Nephron progenitor cell (in vitro differentiated cells): ENCODE measurements at places on chromosomes 3 and 15.

GRCh38 chr3:172595664-172596393 lies 72.6 kb upstream of the TNFSF10 start:
- DNase-seq: peak; percentile 9

GRCh38 chr3:83011481-83011880 lies 1250.0 kb upstream of the GBE1 start:
- no peak for DNase-seq

DNA sequence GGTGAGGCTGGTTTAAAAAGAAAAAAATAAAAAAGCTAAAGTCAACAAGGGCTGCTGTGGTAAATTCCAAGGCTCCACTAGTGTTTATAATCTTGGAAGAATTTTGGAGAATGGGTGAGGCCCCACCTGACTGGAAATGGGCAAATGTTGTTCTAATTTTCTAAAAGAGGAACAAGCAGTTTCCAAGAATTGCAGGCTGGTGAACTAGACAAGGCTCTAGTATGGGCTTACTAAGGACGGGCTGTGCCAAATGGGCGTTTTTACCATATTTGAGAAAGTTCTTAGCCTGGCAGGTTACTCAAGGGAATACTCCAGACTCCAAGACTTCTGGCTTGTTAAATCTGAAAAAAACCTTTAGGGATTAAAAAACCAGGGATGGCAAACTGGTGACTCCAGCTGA lies 67.0 kb upstream of the ABHD2 start:
- DNase-seq: no peak

DNA sequence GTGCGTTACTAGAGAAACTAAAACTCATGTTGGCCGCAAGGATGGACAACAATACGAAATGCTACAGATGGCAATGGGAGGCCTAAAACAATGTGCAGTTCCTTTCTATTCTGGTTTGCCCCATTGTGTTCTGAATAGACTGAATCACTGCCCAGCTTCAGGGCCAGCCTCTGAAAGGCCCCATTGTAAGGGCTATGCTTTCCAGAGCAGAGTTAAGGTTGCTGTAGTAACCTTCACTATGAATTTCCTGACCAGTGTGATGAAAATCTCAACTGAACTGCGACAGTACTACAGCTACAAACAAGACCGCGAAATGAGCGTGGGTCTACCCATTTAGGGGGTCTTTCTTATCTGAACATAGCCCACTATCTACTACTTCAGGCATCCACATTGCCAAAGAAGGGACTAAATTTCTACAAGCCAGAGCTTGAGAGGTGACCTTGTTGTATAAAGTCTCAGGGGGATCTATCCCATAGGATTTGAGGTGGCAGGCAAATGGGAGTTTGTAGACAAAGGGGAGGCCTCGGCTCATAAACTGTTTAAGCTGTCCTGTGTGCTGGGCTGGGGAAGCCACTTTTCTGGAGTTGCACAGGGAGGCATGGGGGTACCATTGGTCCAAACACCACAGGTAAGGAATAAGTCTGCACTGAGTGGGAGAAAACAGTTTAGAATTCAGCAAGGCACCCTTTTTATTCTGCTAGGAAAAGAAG lies 80.1 kb downstream of the MYO1E start:
- DNase-seq: no peak

GRCh38 chr3:184361532-184361931 lies at the start of the genes CLCN2 and POLR2H:
Gene CLCN2, minus strand, starts transcription at chr3:184361605. Its CDS starts 126 bp downstream, at chr3:184361479.
Gene POLR2H, plus strand, starts transcription at chr3:184361710. Its CDS starts 1,783 bp downstream, at chr3:184363493.
- peak; percentile 81 for DNase-seq

GRCh38 chr15:26841941-26842340 lies 24.9 kb upstream of the GABRA5 start:
- no peak for DNase-seq

DNA sequence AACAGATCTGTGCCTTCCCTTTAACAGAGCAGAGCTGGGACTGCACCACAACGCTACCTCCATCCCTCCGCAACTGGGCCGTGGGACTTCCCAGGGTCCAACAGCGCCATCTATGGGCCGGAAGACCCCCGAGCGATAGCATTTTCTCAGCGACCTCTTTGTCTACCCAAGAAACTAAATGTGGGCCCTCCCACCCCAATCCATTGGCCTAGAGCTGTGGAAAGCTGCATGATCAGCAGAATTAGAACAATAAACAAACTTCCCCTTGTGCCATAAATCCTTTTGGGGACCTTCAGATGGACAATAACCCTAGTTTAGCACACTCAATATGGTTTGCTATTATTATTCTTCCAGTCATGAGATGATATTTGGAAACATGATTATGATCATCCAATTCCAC lies 74.8 kb upstream of the NTRK3 start:
- DNase-seq: peak; percentile 81

DNA sequence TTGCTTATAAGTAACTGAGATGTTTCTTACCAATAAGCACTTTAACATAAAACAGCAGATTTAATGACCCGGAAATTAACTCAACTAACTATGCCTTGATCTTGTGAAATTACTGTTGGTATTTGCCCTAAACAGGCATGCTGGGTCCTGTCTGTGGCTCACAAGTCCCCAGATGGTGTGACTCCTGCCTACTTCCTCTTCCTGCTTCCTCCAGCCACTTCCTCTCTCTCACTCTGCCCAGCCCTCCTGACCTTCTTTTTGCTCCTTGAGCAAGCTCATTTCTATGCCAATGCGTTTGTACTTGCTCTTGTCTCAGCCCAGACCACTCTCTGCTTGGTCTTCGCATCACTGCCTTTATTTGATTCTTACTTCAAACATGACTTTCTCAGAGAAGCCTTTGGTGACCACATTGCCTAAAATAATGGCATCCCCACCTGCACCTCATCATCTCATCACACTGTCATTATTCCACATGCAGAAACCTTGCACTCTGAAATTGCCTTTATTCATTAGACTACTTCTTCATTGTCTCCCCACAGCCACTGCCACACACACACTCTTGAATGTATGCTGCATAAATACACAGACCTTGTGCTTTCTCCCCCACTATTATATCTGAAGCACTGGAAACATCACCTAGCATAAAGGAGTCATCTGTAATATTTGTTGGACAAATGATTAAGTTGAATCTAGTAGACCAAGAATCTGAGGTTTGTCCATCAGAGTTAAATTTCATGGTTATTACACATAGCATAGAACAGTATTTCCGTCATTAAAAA lies 256.3 kb upstream of the SEMA6D start:
- no peak for DNase-seq

- DNase-seq: no peak
Observed at GRCh38 chr15:54803987-54804386, 392.8 kb downstream of the RSL24D1 start.

GRCh38 chr3:127800508-127800907 lies 21.8 kb downstream of the MGLL start:
- DNase-seq: no peak

GRCh38 chr15:91974321-91974720 lies 120.8 kb downstream of the SLCO3A1 start:
- DNase-seq: no peak

- DNase-seq: no peak
Observed at GRCh38 chr15:60720086-60720485, 241.1 kb upstream of the ICE2 start.

DNA sequence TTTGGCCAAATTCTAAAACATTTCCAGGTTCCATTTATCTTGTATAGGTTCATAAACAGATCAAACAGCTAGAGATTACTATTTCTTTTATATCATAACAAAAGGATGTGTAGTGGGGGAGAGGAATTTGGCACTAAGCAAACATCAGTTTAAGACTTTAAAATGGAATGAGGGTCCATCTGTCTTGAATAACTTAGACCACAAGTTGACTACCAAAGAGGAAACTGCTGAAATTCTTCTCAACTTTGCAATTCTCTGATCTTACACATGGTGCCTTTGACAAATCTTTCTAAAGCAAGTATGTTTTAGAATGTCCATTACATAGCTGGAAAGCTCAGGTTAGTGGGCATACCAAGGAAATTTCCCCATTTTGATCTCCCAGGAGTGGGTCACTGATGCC lies 140.5 kb upstream of the ADAMTS9 start:
- DNase-seq: no peak

- no peak for DNase-seq
Observed at GRCh38 chr15:50697109-50697797, 10.7 kb upstream of the TRPM7 start.

- no peak for DNase-seq
Observed at GRCh38 chr15:80324545-80325080, 72.6 kb upstream of the CTXND1 start.

GRCh38 chr3:158642005-158642404 lies 2.3 kb upstream of the GFM1 start:
- DNase-seq: no peak

- DNase-seq: no peak
Observed at GRCh38 chr3:189871418-189871817, 240.2 kb downstream of the TP63 start.

GRCh38 chr3:125350597-125350996 lies 24.5 kb downstream of the ZNF148 start:
- DNase-seq: no peak

- peak; percentile 57 for DNase-seq
Observed at GRCh38 chr3:184377882-184378445, at the start of gene THPO. Gene THPO, minus strand, starts transcription at chr3:184378207. Its CDS starts 1,948 bp downstream, at chr3:184376259.
